Activated B cell treated with CpG ODN at 0.5 μM for 24 hours (primary cell): ENCODE measurements at places on chromosomes 2 and 18. TPM values are rescaled to one million over a fixed set of nuclear protein-coding genes. Genes with fewer than 3 reads are reported as not detected.

DNA sequence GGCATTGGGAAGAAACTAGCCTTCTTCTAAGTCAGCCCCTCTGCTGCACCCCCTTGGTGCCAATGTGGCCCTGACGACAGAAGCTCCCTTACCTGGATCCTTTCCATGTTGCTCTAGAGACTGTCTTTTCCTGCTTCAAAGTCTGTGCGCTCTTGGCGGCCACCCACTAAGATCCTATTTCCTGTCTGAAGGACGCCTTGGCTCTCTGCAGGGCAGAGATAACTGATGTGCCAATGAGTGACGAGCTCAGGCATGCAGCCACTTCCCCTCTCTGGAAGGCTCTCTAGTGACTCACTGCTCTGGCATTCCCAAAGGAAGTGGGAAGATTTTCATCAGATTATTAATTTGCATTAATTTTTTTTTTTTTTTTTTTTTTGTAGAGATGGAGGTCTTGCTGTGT is 273.5 kb downstream of the CDH20 start:
- H3K4me1 ChIP-seq = no peaks in the 10 kb centered on the region
- DNase-seq = no peak
- H3K36me3 ChIP-seq = no peaks in the 10 kb centered on the region
- H3K27ac ChIP-seq = no peak overlapping the region

Gene UGT1A4
- total RNA-seq = not detected in 2 replicates

Gene C2orf72
- total RNA-seq = not detected in 2 replicates

GRCh38 chr2:197345846-197346370 is 35.3 kb upstream of the ANKRD44 start:
- no peaks in the 10 kb centered on the region for H3K4me1 ChIP-seq
- no peaks in the 10 kb centered on the region for H3K27me3 ChIP-seq
- H3K27ac ChIP-seq = no peak overlapping the region
- DNase-seq = no peak
- H3K4me3 ChIP-seq = no peak overlapping the region

GRCh38 chr2:73215254-73215653 is 1.2 kb downstream of the SMYD5 start:
- peaks cover 32% of the 10 kb centered on the region for H3K4me1 ChIP-seq
- H3K36me3 ChIP-seq = peaks cover 12% of the 10 kb centered on the region
- no peak for DNase-seq
- H3K4me3 ChIP-seq = peak overlapping the region; percentile 87

Gene MZT2A
- 67.1 and 82.2 TPM in 2 replicates for total RNA-seq

DNA sequence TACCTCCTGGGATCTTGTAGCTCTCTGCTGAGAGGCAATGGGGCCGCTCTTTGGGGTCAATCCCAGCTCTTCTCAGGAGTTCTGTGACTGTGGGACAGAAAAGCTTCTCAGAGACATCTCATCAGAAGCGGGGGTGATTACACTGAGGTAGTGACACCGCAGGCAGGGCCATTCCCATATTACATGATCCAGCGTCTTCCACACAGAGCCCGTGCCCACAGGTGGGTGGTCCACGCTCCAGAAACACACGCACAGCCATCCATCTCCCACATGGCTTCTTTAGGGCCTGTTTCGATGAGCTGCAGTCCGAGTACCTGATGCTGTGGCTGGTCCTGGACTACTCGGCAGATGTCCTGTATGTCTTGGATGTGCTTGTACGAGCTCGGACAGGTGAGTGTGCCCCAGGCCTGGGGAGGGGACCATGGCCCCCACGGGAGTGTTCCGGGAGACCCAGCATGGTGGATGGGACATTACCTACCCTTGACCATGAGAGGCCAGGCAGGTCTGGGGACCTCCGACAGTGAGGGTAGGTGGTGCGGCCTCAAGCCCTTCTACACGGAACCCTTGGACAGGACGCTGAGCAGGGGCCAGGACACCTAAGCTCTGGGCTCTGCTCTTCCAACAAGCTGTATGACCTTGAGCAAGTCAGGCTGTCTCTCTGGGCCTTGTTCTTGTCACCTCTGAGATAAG is 45.5 kb downstream of the CNGA3 start:
- no peaks in the 10 kb centered on the region for H3K36me3 ChIP-seq
- H3K4me3 ChIP-seq = no peak overlapping the region
- no peak for DNase-seq
- H3K27ac ChIP-seq = no peak overlapping the region

Gene EVA1A
- total RNA-seq = not detected in 2 replicates

GRCh38 chr2:143225931-143226330 is 96.7 kb downstream of the ARHGAP15 start:
- peaks cover 50% of the 10 kb centered on the region for H3K36me3 ChIP-seq
- no peaks in the 10 kb centered on the region for H3K27me3 ChIP-seq
- no peak for DNase-seq
- H3K4me3 ChIP-seq = no peak overlapping the region
- no peak overlapping the region for H3K27ac ChIP-seq

- H3K27ac ChIP-seq = no peak overlapping the region
- no peaks in the 10 kb centered on the region for H3K4me1 ChIP-seq
- H3K4me3 ChIP-seq = no peak overlapping the region
- no peaks in the 10 kb centered on the region for H3K27me3 ChIP-seq
- no peak for DNase-seq
- H3K36me3 ChIP-seq = no peaks in the 10 kb centered on the region
These were observed 114.3 kb downstream of the TPGS2 start for GRCh38 chr18:36714476-36714875.

- DNase-seq = no peak
- H3K27ac ChIP-seq = no peak overlapping the region
- no peaks in the 10 kb centered on the region for H3K36me3 ChIP-seq
- H3K4me3 ChIP-seq = no peak overlapping the region
- H3K4me1 ChIP-seq = peaks cover 22% of the 10 kb centered on the region
These were observed 61.8 kb upstream of the ZC3H15 start for GRCh38 chr2:186424265-186424664.

- no peak overlapping the region for H3K27ac ChIP-seq
- no peak overlapping the region for H3K4me3 ChIP-seq
- peaks cover 61% of the 10 kb centered on the region for H3K36me3 ChIP-seq
- peaks cover 13% of the 10 kb centered on the region for H3K4me1 ChIP-seq
- no peaks in the 10 kb centered on the region for H3K27me3 ChIP-seq
- DNase-seq = no peak
These were observed 16.4 kb downstream of the GIGYF2 start for GRCh38 chr2:232713505-232713904.

GRCh38 chr2:75598589-75599155 is 37.9 kb upstream of the EVA1A start:
- H3K36me3 ChIP-seq = no peaks in the 10 kb centered on the region
- no peak for DNase-seq
- no peaks in the 10 kb centered on the region for H3K4me1 ChIP-seq
- no peak overlapping the region for H3K27ac ChIP-seq

DNA sequence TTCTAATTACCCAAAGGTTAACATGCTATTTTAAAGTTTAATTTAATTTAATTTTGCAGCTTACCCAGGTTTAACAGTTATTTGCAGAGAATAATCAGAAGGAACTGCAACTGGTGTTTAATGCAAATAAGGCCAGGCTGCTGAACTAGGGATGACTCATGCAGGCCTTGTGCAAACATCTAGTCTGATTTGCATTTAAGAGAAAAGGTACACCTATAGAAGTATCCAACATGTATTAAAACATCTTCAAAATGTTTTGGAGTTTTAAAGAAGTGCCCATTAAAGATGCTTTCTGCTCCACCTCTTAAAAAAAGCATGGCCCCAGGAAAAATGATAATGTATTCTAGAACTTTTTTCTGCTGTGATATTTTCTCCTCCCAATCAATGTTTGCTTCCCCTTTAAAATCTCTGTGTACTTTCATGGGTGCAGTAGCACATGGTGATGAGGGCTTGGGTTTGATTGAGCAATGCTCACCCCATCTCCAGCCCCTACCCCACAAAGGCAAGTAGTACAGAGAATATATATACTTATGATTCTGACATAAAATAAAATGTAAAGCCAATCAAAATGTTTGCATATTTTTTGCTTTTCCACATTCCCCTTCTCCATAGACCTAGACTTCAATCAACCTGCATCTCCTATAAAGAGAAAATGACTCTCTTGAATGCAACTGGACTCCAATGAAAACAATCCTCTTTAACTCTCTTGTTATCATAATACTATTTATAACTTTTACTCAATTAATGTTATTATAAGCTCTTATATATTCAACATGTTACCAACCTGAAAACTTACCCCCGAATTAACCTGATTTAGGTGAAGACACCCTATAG is 54.1 kb downstream of the ATP8B1 start:
- H3K4me3 ChIP-seq = peak overlapping the region; percentile 56
- DNase-seq = no peak
- H3K27ac ChIP-seq = peak overlapping the region; percentile 69
- no peaks in the 10 kb centered on the region for H3K27me3 ChIP-seq
- peaks cover 40% of the 10 kb centered on the region for H3K4me1 ChIP-seq

Gene HOXD11
- not detected in 2 replicates for total RNA-seq

DNA sequence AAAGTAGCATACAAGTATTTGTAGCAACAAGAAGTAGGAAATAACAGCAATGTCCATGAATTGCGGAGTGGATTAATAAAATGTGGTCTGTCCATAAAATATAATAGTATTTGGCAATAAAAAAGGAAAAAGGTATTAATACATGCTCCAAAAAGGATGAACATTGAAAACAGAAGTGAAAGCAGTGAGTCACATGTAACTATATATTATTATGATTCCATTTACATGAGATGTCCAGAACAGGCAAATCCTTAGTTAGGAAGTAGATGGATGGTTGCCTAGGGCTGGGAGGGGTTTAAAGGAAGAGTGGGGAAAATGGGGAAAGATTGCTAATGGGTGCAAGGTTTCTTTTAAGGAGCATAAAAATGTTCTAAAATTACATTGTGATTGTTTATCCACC is 44.5 kb downstream of the CCDC74A start:
- no peak for DNase-seq
- peaks cover 15% of the 10 kb centered on the region for H3K27me3 ChIP-seq
- H3K4me1 ChIP-seq = no peaks in the 10 kb centered on the region
- no peak overlapping the region for H3K4me3 ChIP-seq

DNA sequence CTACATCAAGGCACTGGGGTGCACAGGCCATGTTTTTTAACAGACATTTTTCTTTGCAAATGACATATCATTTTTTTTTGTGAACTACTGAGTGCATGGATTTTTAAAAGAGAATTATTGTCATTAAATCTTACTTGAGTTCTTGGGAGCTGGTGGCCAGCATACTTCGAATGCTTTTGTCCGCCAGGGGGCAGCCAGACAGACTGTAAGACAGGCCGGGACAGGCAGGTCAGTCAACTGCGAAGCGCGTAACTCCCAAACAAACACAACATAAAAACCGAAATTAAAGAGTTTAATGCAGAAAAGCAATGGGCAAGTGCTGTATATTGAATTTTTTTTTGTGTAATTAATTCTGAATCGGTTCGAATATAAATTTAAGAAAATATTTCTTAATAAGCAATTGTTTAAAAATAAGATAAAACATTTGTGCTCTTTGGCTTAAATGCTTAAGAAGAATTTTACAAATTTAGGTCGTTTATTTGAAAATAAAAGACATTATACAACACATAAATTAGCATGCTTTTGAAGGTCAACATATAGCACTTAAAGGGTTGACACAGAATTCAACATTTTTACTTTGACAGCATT is 142.2 kb upstream of the PXDN start:
- H3K4me3 ChIP-seq = no peak overlapping the region
- H3K36me3 ChIP-seq = no peaks in the 10 kb centered on the region

Gene IL1R1
- total RNA-seq = not detected in 2 replicates

Gene MC4R
- total RNA-seq = not detected in 2 replicates

Gene ACMSD
- not detected in 2 replicates for total RNA-seq

Gene RGPD3
- 0.27 and 0.35 TPM in 2 replicates for total RNA-seq

- H3K27ac ChIP-seq = no peak overlapping the region
- H3K36me3 ChIP-seq = peaks cover 71% of the 10 kb centered on the region
- H3K27me3 ChIP-seq = no peaks in the 10 kb centered on the region
- H3K4me3 ChIP-seq = no peak overlapping the region
- H3K4me1 ChIP-seq = peaks cover 46% of the 10 kb centered on the region
These were observed 41.4 kb downstream of the DGKD start for GRCh38 chr2:233395687-233396086.

Gene SCN3A
- 2.2 and 2.6 TPM in 2 replicates for total RNA-seq

Gene GATA6
- total RNA-seq = not detected in 2 replicates

Gene FEV
- not detected in 2 replicates for total RNA-seq

DNA sequence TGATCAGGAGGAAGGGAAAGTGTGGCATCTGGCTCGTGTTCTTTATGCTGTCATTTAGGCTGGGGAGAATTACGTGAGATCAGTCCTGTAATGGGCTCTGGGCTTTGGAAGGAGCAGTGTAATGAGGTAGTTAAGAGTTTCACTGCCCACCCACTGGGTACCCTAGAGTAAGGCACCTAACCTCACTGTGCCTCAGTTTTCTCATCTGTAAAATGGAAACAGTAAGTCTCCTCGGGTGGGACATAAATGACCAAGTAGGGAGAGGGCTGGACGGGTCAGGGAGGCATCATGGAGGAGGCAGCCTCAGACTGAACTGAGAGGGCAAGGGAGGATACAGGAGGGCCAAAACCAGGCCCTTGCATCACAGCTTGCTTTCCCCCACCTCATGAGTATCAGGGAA is 97.3 kb upstream of the MCFD2 start:
- H3K4me1 ChIP-seq = peaks cover 2% of the 10 kb centered on the region
- H3K36me3 ChIP-seq = peaks cover 91% of the 10 kb centered on the region
- no peak overlapping the region for H3K4me3 ChIP-seq
- H3K27me3 ChIP-seq = no peaks in the 10 kb centered on the region

DNA sequence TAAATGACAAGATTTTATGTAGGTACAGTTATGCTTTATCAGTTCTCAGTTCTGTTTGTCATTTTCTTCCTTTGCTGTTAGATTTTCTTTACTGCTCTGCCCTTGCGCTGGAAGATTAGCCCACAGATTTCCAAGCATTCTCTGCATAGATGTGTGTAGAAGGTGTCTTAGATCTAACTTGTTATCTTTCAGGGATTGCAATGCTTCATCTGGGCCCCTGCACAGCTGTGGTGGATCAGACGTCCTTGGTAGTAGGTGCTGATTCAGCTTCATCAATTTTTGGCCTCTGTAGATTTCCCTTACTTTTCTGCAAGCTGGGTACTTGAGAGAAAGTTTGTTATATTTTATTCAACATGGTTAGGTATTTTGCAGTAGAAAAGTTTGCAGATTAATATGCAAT is 115.3 kb upstream of the LINC00305 start:
- no peak for DNase-seq
- no peaks in the 10 kb centered on the region for H3K27me3 ChIP-seq
- H3K4me1 ChIP-seq = no peaks in the 10 kb centered on the region
- no peaks in the 10 kb centered on the region for H3K36me3 ChIP-seq
- no peak overlapping the region for H3K27ac ChIP-seq
